ENCODE measurements at places on chromosomes 1 and 21. TPM values are rescaled to one million over a fixed set of nuclear protein-coding genes. Genes with fewer than 3 reads are reported as not detected.

The BATF3 gene
- 5.4 TPM for total RNA-seq

The TSTD1 gene
- 116 TPM for total RNA-seq

The LCE3E gene
- not detected for total RNA-seq

The KPRP gene
- total RNA-seq: not detected

The HOOK1 gene
- 8.9 TPM for total RNA-seq

The LRIG2 gene
- total RNA-seq: 8.3 TPM

The TMPRSS15 gene
- total RNA-seq: not detected

The UMODL1 gene
- not detected for total RNA-seq

The DMBX1 gene
- total RNA-seq: not detected

The TTC24 gene
- not detected for total RNA-seq

The PLD5 gene
- total RNA-seq: 0.89 TPM

The NTMT2 gene
- not detected for total RNA-seq

The FCRL6 gene
- not detected for total RNA-seq

The BACH1 gene
- 37.2 TPM for total RNA-seq

The SPRR5 gene
- total RNA-seq: not detected

The RGS1 gene
- total RNA-seq: not detected
